DMS153 (cell line): ENCODE measurements at places on chromosomes 5 and 9.

- DNase-seq, result no peak
Observed at GRCh38 chr5:88555674-88556073, 287.0 kb upstream of the TMEM161B start.

- no peak for DNase-seq
Observed at GRCh38 chr9:81183761-81184160, 505.6 kb downstream of the TLE1 start.

GRCh38 chr9:118640836-118641560 is 728.2 kb downstream of the BRINP1 start:
- DNase-seq, result no peak

DNA sequence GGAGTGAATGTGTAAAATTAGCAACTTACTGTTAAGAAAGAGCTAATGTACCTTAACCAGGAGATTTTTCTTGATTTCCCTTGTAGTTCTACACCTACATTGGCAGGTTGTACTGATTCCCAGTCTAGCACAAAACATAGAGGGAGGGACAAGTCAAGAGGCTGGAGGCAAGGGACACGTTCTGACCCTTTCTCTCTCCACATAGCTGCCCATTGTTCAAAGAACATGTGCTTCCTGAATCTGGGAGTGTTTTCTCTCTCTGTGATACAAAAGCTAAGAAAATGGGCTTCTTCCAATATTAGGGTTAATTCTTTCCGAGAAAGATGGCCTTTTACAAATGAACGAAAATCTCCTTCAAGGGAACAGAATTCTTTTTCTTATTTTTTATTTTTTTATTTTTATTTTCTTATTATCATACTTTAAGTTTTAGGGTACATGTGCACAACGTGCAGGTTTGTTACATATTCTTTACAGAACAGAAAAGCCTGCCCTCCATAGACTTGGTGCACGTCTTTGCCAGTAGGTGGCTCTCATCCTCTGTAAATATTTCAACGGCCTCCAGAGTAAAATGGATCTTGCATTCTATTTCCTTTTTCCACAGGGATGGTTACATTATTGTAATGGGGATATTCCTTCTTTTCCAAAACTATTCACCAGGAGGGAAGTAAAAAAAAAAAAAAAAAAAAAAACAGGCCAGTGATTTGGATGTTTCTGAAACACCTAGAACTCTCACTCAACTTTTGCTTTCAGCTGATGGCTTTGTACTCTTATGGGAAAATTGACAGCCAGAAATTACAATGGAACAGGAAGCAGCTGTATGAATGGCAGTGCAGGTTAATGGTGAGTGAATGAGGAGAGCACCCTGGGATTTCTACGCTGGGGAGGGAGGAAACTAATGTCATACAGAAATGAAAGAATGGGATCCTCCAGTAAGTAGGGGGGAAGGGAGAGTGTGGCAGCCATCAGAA is 13.1 kb upstream of the IFNA5 start:
- DNase-seq, result peak; percentile 64

DNA sequence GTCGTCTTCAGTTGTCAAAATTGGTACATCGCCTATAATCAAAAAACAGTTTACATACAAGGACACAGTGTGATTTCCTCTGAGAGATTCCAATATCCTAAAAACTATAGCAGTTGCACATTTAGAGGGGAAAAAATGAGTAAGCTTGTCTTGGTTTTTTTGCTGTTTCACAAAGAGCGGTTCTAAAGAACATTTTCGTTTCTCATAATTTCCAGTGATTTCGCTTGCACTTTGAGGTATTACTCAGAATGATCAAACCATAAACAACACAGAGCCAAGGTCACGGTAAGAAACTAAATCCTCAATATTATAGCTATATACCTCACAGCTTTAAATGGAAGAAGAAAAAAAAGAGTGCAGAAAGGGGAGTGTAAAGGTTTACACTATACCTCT is 861 bp downstream of the MTX3 start:
- DNase-seq, result no peak

DNA sequence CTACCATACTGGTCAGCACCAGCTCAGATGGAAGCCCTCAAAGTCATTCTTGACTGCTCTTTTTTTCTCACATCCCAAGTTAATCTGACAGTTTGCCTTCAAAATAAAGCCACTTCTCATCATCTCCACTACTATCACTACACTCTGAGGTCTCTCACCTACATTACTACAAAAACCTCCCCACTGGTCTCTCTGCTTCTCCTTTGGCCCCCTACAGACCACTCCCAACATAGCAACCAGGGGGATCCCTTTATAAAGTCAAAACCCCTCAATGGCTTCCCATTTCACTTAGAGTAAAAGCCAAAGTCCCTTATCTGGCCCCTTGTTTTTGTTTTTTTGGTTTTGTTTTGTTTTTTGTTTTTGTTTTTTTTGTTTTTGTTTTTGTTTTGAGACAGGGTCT is 4.6 kb downstream of the ARAP3 start:
- no peak for DNase-seq

- DNase-seq, result no peak
Observed at GRCh38 chr9:93713716-93714115, 137.3 kb downstream of the PHF2 start.

GRCh38 chr9:131697097-131697496 is 42.8 kb downstream of the RAPGEF1 start:
- no peak for DNase-seq

GRCh38 chr5:140480310-140481014 is 67.0 kb upstream of the EIF4EBP3 start:
- DNase-seq, result no peak

GRCh38 chr5:73443829-73444498 is 4.6 kb downstream of the FOXD1 start:
- DNase-seq, result peak; percentile 75

- DNase-seq, result no peak
Observed at GRCh38 chr5:137361280-137361679, 137.8 kb downstream of the SPOCK1 start.

DNA sequence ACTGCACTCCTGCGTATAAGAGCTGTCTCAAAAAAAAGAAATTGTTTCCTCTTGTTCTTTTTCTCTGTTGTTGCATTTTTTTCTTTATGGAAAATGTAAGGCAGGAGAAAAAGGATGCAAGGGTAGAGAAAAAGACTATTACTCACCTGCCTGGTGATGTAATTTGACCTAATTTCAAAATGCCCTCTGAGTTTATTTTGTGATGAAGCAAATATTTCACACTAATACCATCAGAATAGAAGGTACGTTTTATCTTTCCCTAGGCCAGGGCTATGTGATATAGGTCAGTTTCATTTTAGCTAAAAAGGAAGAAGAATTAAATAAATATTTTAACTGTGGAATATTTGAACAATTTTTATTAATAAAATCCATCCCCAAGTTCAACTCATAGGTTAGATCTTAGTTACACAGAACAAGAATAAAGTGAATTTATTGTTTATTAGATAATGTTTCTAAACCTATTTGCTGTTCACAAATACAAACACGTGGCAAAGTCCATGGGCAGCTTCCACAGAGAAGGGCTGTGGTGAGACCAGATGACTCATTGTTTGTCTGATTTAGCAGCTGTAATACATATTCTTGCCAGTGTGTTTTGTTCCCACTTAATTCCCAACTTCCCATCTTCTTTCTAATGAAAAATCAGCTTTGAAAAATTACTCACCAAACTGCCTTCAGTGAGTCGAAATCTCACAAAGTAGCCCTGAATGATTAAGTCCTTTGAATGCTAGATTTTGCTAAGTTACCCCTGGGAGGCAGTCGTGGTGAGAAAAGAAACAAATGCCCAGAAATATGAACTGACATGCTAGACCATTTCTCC is 52.8 kb upstream of the CCDC112 start:
- DNase-seq, result no peak

- no peak for DNase-seq
Observed at GRCh38 chr5:128782446-128782845, 182.8 kb upstream of the SLC27A6 start.

DNA sequence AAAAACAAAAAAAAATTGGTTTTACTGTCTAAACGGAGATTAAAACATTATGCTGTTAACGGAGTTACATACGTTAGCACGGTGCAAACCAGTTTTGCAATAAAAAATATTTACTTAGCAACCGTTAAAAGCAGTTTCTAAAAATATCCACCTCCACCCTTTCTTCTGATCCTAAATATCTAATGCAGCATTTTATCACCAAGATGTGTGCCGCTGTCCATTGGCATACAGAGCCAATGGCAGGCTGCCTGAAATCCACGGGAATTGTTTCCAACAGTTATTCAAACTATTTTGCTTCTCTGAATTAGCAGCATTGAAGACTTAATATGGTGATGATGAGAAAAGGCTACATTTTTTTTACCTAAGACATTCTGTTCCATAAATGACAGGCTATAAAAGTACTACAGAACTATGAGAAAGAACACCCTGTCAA is 61.6 kb downstream of the CSNK1A1 start:
- no peak for DNase-seq

GRCh38 chr5:14676320-14676719 is 11.8 kb downstream of the OTULIN start:
- no peak for DNase-seq

DNA sequence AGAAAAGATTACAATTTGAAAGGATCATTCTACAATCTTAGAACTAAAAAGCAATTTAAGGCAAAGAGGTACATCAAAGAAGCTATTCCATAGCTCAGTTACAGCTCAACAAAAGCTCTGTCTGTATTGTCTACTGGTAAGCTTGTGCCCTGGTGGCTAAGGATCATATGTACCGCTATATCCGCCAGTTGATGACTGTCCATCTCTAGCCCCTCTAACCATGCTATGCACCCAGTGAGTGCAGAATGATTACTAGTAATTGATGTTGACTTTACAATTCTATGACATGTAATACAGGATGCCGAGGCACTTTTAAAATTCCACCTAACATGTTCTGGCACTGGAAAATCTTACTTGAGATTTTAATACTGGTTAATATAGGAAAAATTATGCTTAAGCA is 13.1 kb downstream of the LOX start:
- DNase-seq, result no peak

DNA sequence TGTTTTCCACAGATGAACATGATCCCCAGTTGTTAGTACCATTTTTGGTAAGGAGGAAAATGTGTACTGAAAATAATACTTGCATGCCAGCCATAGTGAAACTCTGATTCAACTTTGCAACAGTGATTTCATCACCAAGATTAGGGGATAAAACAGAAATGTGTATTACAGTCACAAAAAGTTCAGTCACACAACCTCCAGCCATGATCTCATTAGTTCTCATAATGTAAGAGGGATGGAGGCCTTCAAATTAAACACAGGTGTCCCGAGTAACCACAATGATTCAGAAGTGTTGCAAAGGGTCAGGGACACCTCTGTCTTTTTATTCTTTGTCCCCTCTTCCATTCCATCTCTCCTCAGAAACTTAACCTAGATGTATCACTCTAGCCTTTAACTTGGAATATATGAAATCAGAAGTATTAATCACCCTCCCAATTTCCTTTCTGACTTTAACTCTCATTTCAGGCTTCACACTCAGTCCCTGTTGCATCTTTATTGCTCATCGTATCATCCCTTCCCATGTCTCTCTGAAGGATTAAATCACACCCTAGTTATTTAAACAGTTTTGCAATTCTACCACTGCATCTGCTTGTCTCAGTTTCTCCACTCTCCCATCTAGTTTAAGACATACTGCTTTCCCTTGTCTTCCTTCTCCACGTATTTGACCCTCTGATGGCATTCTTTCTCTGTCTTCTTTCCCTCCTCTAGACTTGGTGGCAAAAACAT is 291.2 kb downstream of the ADAMTS6 start:
- no peak for DNase-seq

DNA sequence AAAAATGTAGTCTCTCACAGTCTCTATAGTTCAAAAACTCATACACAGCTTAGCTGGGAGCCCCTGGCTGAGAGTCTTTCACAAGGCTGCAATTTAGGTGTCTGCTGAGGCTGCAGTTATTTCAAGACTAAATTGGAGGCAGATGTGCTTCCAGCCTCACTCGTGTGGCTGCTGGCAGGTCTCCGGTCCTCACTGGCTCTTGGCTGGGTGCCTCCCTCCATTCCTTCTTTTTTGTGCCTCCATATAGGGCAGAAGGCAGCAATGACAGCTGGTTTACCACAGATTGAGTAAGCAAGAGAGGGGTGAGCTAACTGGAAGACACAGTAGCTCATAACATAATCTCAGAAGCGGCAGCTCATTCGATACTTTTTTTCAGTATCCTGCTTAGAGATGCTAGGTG is 2167.7 kb upstream of the WWC1 start:
- no peak for DNase-seq

GRCh38 chr5:78416677-78417425 is 56.4 kb downstream of the SCAMP1 start:
- DNase-seq, result no peak
